ENCODE measurements at places on chromosomes 16 and 17.
A peak's percentile ranks its signal among the peaks of the same experiment; 100 is the strongest.

- DNase-seq: peak; percentile 38
Observed at GRCh38 chr17:82121660-82122629, 23.9 kb upstream of the FASN start.

GRCh38 chr16:77585379-77586251, 136.7 kb upstream of the NUDT7 start:
- DNase-seq: peak; percentile 12

GRCh38 chr16:56734429-56734828, 4.5 kb downstream of the NUP93 start:
- no peak for DNase-seq

DNA sequence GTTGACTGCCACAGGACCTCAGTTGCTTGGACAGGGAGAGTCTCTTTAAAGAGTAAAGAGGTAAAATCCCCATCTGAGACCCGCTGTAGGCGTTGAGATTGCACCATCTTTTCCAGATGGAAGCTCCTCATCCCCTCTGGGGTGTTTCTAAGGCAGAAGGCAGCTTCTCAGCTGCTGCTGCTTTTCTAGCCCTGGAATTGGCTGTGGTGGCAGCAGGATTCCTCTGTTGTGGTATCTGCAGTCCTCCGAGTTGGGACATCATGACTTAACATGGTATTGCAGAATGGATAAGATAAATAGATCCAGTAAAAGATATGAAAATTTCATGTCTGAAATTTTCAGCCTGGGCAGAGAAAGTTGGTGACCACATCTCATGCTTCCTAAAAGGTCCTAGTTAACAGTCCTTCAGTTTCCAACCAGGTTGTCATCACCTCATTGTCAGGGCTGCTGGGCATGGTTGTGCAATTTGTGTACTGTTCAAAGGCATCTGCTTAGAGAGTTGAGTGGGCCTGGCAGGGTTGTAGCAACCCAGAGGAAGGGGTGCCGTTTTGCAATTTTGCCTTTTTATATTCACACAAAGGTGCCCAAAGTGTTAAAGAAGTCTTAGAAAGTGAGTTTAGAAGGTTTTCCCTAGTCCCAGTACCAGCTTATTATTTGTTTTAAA, 150.4 kb downstream of the SPECC1 start:
- no peak for DNase-seq

GRCh38 chr17:78302478-78302877, 57.4 kb downstream of the SOCS3 start:
- no peak for DNase-seq

- no peak for DNase-seq
Observed at GRCh38 chr16:24062270-24062817, 193.8 kb upstream of the CACNG3 start.

- DNase-seq: peak; percentile 28
Observed at GRCh38 chr17:43702637-43703036, 40.9 kb upstream of the MEOX1 start.

DNA sequence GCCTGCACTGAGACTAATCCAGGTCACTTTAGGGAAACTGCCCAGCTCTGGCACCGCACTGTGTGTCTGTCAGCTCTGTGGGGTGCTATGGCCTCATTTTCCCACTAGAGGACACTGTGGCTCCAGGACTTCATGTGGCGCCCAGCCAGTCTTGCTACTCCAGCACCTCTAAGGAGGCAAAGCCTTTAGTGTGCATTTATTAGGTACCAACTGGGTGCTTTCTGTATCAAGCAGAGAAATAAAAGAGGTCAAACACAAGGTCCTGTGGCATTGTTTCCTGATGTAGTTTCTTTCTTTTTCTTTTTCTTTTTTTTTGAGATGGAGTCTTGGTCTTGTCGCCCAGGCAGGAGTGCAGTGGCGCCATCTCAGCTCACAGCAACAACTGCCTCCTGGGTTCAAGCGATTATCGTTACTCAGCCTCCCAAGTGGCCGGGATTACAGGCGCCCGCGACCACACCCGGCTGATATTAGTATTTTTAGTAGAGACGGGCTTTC, 12.5 kb upstream of the RHBDL3 start:
- peak; percentile 77 for DNase-seq

- DNase-seq: peak; percentile 71
Observed at GRCh38 chr17:63446753-63447470, 806 bp upstream of the CYB561 start.

GRCh38 chr16:66262253-66263167, 104.0 kb upstream of the CDH5 start:
- no peak for DNase-seq

GRCh38 chr17:36198831-36199465, 2.4 kb upstream of the CCL3L1 start:
- peak; percentile 78 for DNase-seq

DNA sequence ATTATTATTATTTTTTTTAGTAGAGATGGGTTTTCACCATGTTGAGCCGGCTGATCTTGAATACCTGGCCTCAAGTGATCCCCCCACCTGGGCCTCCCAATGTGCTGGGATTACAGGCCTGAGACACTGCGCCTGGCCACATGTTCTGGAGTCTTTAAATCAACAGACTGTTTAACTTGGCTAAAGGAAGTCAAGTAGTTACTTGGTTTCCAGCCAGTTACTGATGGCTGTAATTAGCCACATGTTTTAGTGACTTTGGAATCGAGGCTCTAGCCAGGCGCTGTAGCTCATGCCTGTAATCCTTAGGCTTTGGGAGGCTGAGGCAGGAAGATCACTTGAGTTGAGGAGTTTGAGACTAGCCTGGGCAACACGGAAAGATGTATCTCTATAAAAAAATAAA, 699.2 kb upstream of the RBFOX1 start:
- no peak for DNase-seq

DNA sequence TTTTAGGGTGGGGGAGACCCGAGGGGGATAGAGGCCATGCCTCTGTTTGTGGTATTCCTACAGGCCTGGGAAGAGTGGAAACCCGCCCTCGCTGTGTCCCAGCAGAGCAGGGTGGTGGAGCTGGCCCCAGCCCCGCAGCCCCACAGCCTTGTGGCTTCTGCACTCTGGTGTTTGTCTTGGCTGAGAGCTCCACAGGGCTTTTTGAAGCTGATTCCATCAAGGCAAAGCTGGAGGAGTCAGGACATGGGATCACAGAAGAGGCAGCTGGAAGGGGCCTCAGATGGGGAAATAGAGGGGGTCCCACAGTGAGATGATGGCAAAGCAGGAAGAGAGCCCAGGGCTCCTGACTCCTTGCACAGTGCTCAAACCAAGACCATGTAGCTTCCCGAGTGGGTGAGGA, 5.0 kb upstream of the WFIKKN2 start:
- no peak for DNase-seq

- DNase-seq: no peak
Observed at GRCh38 chr16:89200850-89201411, 594 bp upstream of the SLC22A31 start.

DNA sequence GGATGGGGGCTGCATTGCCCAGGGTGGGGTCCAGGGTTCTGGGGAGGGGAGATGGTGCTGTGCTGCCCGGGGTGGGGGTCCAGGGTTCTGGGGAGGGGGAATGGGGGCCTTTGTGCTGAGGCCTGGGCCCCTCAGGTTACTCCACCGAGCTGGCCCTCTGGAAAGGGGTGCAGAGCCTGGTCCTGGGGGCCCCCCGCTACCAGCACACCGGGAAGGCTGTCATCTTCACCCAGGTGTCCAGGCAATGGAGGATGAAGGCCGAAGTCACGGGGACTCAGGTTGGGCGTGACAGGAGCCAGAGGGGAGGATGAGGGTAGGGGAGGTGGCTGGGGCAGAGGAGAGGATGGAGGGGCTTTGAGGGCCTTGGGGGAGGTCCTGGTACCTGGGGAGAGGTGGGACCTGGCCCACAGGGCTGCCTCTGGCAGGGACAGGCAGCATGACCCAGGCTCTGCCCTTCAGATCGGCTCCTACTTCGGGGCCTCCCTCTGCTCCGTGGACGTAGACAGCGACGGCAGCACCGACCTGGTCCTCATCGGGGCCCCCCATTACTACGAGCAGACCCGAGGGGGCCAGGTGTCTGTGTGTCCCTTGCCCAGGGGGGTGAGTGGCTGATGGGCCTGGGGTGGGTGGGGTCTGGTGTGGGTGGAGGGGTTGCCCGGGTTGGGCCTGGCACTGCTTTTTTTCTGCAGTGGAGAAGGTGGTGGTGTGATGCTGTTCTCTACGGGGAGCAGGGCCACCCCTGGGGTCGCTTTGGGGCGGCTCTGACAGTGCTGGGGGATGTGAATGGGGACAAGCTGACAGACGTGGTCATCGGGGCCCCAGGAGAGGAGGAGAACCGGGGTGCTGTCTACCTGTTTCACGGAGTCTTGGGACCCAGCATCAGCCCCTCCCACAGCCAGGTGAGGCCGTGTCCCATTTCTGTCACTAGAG, 7.8 kb downstream of the ITGAX start:
- DNase-seq: no peak

- no peak for DNase-seq
Observed at GRCh38 chr17:78034429-78035091, 76.1 kb downstream of the TNRC6C start.

GRCh38 chr16:27690608-27691007, 140.7 kb downstream of the KATNIP start:
- DNase-seq: peak; percentile 23

DNA sequence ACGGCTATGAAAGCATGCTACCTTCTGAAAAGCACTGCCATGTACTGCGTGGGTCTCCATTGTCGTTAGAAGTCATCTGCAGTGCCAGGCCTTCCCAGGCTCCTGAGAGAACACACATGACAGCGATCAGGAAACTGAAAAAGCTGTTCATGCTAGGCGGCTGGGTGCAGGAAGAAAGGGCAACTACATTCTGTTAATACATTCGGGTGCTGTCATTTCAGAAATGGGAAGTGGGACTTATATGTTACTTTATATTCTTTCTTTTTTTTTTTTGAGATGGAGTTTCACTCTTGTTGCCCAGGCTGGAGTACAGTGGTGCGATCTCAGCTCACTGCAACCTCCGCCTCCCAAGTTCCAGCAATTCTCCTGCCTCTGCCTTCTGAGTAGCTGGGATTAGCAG, 19.9 kb downstream of the CFAP20 start:
- no peak for DNase-seq

- no peak for DNase-seq
Observed at GRCh38 chr17:28141313-28141712, 98.8 kb downstream of the NLK start.

GRCh38 chr16:5982979-5983378, 885.4 kb upstream of the EEF2KMT start:
- no peak for DNase-seq

DNA sequence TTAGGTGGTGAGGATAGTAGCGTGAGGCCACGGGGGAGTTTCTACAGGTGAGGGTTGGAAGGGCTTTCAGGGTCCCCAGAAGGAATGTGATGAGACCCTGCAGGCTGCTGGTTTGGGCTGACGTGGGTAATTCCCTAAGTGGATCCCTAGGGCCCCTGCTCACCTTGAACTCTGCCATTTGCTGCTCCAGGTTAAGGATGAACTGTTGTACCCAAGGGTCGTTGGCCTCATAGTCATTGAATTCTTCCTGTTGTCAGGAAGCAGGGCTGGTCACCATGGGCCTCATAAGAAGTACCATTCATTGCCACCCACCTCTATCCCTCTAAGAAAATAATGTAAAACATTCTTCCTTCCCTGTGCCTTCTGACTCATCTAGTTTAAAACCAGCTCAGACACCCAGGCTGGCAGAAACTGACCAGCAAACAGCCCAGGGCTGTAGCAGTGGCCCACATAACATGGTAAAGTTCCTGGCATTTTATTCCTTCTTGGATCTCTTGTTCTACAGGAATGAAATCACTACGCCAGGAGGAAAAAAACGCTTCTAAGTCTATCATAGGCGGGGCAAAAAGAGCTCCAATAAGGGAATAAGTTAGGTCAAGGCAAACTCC, 27.6 kb downstream of the FCSK start:
- no peak for DNase-seq

DNA sequence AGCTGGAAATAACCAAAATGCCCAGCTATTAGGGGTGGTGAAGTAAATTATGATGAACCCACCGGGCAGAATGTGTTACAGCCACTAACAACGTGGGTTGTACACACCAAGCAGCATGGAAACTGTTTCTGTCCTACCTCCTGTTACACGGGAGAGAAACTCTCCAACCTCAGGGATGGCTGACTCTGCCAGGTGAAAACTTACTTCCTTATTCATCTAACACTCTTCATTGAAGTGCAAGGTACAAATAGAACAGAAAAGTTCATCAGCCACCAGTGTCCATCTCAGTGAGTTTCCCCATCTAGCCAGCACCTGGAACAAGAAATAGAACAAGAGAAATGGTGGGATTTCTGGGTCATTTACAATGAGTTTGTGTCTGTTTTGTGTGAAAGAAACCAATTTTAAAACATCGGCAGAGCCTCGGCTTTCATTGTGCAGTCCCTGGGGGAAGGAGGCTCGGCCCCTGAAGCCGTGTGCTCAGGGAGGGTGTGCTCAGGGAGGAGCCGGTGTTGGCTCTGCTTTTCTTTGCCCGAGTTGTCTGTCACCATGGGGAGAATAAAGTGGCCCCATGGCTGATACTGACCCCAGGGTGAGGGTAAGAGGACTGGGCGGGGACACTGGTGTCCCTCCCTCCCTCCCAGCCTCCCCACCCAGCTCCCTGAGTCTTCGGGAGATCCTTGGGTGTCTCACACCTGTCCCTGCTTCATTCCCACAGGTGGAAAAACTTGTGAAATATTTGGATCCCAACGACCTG, 39.8 kb downstream of the RAB11FIP4 start:
- no peak for DNase-seq

DNA sequence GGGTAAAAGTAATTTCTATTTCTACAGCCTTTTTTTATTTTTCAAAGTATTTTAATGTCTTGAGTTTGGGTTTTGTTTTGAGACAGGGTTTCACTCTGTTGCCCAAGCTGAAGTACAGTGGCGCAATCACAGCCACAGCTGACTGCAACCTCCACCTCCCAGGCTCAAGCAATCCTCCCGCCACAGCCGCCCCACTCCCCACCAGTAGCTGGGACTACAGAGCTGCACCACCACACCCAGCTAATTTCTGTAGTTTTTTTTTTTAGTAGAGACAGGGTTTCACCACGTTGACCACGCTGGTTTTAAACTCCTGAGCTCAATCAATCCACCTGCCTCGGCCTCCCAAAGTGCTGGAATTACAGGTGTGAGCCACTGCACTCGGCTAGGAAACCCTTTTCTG, 44.0 kb downstream of the TUBD1 start:
- peak; percentile 93 for DNase-seq

- no peak for DNase-seq
Observed at GRCh38 chr17:18020971-18021370, 18.0 kb downstream of the ATPAF2 start.
